NB4 (cell line): ENCODE measurements at places on chromosomes 12 and 14.
A peak's percentile ranks its signal among the peaks of the same experiment; 100 is the strongest.

- no peak for DNase-seq
These were observed 10.0 kb downstream of the SEL1L start for GRCh38 chr14:81523616-81524015.

DNA sequence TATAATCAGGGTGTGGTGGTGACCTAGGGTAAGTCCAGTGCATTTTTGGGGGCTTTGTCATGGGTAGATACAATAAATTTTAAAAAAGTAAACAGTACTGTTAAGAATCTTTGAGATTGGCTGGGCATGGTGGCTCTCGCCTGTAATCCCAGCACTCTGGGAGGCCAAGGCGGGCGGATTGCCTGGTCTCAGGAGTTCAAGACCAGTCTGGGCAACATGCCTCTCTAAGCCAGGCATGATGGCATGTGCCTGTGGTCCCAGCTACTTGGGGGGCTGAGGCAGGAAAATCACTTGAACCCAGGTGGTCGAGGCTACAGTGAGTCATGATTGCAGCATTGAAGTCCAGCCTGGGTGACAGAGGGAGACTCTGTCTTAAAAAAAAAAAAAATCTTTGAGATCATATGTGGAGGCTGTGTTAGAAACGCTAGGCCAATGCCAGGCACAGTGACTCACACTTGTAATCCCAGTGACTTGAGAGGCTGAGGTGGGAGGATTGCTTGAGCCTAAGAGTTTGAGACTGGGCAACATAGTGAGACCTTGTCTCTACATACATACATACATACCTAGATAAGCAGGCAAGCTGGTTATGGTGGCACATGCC is 67.7 kb downstream of the PRKCH start:
- DNase-seq: no peak

DNA sequence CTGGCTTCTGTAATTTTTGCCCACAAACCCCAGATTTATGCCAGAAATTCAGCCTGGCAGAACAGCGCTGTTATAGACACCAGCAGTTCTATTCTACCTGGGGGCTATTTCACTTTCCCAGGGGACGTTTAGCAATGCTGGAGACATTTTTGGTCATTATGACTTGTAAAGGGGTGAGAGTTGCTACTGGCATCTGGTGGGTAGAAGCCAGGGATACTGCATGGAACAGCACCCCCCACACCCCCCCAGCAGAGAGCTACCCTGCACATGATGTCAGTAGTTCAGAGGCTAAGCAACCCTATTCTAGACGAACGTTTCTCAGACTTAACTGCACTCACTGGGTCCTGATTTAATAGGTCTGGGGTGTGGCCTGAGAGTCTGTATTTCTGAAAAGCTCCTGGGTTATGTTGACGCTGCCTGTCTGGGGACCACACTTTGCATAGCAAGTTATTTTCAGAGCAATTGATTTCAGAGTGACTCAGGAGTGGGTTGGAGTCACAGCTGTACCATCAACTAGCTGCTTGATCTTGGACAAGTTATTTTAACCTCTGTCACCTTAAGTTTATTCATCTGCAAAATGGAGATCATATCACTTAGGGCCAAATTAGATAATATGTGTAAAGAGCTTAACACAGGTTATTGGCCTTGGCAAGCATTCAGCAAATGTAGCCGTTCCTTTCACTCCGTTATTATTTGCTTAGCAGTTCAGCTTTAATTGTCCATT is 48.5 kb downstream of the CHST11 start:
- DNase-seq: no peak

- DNase-seq: no peak
These were observed 31.6 kb upstream of the AMIGO2 start for GRCh38 chr12:47111392-47111778.

DNA sequence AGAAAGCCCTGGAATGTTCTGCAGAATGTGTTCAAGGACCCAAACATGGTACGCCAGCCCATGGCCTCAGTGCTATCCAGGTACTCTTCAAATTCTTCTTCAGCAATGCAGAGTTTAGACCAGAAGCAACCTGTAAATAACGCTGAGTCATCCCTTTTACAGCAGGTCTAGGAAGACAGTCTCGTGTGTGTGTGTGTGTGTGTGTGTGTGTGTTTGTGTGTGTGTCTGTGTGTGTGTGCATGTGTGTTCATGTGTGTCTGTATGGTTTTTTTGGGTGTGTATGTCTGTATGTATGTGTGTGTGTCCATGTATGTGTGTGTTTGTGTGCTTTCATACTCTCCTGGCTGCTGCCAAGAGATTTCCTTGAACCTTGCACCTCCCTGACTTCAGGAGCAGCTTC is 60.1 kb upstream of the RFX4 start:
- DNase-seq: peak; percentile 14

- DNase-seq: peak; percentile 50
These were observed 116.3 kb downstream of the GLT1D1 start for GRCh38 chr12:128969480-128970055.

DNA sequence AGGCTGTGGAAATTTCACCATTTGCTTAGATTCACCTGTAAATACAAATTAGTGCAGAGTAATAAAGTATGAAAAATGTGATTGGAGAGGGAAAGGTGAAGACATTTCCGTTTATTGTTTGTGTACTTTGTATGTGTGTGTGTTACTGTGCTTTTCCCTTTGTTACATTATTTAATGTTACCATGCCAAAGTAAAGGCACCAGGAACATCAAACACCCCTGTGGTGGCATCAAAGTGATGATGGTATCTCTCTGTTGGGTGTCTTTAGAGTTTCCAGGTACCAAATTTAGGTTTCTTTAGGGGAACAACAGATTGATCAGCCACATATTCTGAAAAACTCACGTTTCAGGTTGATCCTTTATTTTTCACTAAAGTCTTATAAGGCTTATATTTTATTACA is 189.0 kb upstream of the FBXO33 start:
- no peak for DNase-seq

- no peak for DNase-seq
These were observed 22.4 kb downstream of the ARHGAP5 start for GRCh38 chr14:32099473-32099872.

DNA sequence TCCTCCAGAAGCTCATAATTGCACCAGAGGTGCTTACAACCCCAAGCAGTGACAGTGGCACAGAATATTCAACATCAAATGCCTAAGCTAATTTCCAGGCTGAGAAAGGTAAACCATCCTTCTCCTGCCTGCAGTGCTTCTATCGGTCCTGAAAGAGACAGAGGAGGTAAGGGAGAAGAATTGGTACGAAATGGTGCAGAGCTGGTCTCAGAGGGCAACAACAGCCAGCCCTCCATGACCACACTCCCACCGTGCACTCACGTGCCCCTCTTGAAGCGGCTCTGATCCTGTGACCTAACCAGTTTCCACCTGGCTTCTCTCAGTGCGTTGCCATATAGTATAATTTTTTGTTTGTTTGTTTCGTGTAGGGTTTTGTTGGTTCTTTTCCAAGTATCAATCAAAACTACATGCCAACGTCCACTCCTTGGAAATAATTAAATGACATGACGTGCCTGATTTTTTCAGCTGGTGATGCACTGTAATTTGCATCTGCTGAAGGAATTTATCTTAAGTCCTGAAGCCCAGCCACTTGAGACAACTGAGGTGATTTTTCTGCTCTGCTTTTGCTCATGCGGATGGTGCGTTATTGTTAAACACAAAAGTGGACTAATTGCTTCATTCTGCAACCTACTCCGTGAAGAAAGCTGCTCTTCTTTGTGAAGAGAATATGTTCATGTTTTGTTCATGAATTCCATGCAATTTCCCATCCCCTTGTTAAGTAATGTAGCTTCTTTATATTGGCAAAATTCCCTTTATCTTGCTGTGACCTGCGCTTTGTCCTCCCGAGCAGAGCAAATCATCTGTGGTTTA is 1.3 kb upstream of the ATP2A2 start:
- no peak for DNase-seq

DNA sequence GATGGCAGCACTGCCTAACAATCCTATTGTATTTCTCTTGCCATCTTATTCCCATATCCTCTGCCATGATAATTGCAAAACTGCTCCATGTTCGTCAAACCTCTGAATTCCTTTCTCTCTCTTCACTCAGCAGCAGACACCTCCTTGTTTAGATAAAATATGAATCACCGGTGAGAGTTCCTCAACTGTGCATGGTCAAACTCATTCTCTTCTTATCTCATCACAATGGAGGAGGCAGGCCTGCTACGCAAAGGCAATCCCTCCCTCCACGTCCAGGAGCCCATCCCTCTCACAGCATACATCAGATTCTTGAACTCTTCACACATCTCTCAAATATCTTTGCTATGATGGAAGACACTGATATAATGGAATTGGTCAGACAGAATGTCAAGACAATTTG is 90.1 kb upstream of the DAAM1 start:
- no peak for DNase-seq

DNA sequence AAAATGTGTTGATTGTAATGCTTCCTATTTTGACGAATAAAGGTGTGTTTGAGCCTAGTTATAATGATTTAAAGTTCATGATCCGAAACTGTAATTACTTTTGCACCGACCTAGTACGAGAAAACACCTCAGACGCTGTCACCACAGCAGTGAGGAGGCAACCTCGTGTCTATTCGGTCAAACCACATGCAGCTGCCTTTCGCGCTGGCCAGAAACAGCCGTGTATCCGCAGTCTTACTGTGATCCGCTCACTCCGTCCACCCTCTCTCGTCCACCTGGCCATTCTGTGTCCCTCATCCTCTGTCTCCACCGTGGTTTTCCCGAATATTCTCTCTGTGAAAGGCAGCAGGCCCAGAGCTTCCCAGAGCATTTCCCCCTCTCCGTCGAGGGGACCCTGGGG is 67.1 kb downstream of the NOC4L start:
- DNase-seq: no peak

GRCh38 chr14:28751467-28752058 is 15.0 kb upstream of the FOXG1 start:
- DNase-seq: peak; percentile 59

DNA sequence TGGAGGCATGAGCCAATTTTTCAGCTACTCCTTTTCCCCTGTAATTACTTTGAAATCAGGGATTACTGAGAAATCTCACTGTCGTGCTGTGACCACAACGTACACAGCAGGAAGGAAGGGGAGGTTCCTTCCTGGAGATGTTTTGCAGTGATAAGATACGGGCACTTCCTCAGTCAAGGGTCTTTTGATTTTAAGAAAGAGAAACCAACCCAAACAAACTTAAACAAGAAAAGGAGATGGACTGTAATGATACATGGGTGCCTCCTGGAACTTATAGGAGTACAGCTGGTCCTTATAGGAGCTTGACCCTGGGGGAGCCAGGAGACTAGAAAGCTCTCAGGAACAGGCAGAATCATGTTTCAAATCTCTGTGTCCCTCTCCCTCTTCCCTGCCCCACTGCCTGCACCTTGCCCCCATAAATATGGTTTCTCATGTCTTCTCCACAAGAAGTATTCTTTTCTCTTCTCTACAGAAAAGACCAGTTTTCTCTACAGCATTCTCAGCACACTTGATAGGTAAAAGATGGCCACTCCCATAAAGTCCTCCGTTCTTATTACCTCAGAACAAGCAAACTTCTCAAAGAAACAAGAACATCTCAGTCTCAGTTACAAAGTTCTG is 281.1 kb upstream of the AMIGO2 start:
- peak; percentile 63 for DNase-seq

DNA sequence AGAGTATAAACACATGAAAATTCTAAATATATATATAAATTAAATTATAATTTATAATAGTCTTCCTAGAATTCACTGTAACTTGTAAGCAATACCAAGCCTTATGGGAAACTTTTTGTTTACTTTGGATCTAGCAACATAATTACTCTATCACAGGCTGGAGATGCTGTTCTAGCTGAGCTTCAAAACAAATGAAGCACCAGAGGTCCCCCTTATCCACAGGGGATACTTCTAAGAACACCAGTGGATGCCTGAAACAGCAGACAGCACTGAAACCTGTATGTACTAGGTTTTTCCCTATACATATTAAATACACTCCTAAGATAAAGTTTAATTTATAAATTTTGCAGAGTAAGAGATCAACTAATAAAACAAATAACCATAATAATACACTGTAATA is 96.6 kb downstream of the CDK17 start:
- DNase-seq: no peak

- DNase-seq: no peak
These were observed 80.3 kb downstream of the PAPOLA start for GRCh38 chr14:96582411-96582961.

- DNase-seq: no peak
These were observed 87.7 kb downstream of the GPR135 start for GRCh38 chr14:59377491-59377890.

DNA sequence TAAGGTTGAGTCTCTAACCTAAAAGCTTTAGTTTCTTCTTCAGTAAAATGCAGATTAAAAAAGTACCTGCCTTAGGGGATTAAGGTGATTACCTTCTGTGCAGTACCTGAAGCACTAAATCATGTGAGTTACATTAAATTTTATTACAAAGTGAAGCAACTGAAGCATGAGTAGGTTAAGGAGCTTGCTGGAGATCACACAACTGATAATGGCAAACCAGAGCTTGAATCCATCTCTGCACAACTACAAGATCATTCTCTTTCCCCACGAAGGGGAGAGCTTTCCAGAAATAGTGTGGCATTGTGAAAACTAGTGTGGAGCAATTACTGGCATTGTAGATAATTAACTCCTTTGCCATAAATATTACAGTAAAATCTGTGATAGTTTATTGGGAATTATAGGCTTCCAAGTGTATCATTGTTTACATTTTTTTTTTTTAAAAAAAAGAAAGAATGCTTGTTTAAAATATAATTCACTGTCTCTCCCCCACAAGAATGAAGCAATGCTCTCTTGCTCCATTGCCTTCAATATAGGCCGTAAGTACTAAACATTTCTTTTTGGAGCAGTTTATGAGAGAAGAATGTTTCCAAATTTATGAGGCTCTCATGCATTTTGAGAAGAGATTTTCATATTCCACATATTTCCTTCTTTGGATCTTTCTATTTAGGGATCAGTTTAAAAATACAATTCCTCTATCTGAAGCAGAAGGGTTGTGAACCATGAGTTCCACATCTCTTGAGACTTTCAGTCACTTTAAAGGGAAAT is 20.5 kb downstream of the SLC38A2 start:
- DNase-seq: no peak

DNA sequence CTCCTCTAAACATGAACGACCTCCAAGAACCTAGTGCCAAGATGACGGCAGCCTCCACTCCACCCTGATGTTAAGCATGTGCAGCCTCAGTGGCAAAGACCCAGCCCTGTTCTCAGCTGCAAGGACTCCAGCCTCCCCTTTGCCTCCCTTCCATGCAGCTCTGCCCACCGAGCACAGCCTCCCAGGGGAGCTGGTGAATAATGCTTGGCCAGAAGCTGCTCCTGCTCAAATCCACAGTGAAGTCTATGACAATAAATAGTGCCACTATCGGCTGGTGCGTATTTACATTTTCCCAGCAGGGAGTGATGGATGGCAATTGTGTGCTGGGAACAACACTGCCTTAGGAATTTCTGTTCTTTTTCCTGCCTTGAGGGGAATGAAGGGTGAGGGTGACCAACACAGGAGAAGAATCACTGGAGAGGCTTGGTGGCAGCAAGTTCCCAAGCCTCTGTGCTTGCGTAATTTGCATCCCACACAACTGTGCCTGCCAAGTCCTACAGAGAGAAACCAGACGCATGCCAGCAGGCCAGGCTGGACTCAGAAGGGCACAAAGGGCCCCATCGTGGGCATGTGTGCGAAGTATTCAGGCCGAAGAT is 29.9 kb upstream of the TC2N start:
- DNase-seq: no peak
